ENCODE measurements at places on chromosomes 4 and X. TPM values are rescaled to one million over a fixed set of nuclear protein-coding genes. Genes with fewer than 3 reads are reported as not detected.

DNA sequence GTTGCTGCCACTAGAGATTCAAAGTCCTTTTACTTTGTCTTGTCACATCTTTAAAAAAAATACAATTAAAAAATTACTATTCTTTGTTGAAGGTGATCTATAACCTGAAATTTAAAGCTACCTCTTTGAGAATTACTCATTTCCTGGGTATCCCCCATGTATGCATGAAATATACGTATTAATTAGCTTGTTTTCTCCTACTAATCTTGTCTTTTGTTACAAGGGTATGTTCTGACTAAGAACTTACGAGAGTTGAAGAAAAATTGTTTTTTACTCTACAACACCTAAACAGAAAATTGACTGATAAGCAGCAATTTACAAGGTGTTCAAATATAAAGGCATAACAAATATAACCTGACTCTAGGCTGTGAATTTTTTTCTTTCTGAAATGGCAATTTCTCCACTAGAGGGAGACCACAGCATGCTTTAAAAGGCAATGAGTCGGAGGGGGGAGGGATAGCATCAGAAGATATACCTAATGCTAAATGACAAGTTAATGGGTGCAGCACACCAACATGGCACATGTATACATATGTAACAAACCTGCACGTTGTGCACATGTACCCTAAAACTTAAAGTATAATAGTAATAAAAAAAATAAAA is 249.6 kb downstream of the OPHN1 start:
- no peaks in the 10 kb centered on the region for H3K36me3 ChIP-seq
- no peak overlapping the region for H3K27ac ChIP-seq
- DNase-seq = no peak
- H3K27me3 ChIP-seq = no peaks in the 10 kb centered on the region

DNA sequence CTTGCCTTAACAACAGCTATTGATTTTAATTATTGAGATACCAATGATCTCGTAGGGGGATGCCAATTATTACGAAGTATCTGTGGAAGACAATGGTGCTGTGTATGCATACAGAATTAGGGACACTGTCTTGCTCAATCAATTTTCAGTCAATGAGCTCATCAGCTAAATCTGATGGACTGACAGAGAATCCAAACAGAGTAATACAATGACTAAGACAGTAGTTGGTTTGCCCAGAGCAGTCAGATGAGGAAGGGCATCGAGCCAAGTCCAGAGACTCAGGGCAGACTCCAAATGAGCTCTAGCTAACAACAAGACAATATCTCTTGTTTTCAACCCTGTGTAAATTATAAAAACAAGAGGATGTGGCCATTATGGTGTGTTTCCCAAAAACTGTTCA is 14.7 kb upstream of the GSX2 start:
- H3K36me3 ChIP-seq = no peaks in the 10 kb centered on the region
- no peak overlapping the region for H3K27ac ChIP-seq

- peak overlapping the region; percentile 6 for H3K27ac ChIP-seq
- no peaks in the 10 kb centered on the region for H3K36me3 ChIP-seq
- DNase-seq = peak; percentile 84
- no peaks in the 10 kb centered on the region for H3K4me1 ChIP-seq
- no peak overlapping the region for H3K4me3 ChIP-seq
These were observed 162.3 kb upstream of the MAMLD1 start for GRCh38 chrX:150200820-150201287.

DNA sequence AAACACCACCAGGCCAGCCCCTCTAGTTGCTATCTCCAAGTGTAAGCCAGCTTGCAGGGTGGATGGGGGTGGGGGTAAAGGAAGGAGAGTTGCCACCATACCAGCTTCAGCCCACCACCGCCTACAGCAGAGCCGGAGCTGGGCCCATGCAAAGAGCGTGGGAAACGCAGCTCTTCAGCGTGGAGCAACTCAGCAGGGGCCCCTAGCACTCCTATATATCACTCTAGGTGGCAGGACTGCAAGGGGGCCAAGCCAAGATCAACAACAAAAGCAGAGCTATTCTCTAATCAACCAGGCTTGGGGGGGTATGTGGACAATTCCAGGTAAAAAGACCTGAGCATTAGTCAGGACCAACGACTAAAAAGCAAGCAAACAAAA is 35.5 kb upstream of the IQSEC2 start:
- no peak overlapping the region for H3K27ac ChIP-seq
- H3K27me3 ChIP-seq = no peaks in the 10 kb centered on the region
- H3K36me3 ChIP-seq = no peaks in the 10 kb centered on the region
- H3K4me1 ChIP-seq = no peaks in the 10 kb centered on the region

Gene F9
- total RNA-seq = not detected
